ENCODE measurements at places on chromosomes 3 and 15. TPM values are rescaled to one million over a fixed set of nuclear protein-coding genes. Genes with fewer than 3 reads are reported as not detected.

- no peak for DNase-seq
- H3K4me1 ChIP-seq: no peaks in the 10 kb centered on the region
- H3K27me3 ChIP-seq: no peaks in the 10 kb centered on the region
- H3K4me3 ChIP-seq: no peak overlapping the region
- no peaks in the 10 kb centered on the region for H3K36me3 ChIP-seq
These were observed 43.1 kb upstream of the ARL6 start for GRCh38 chr3:97721446-97721845.

DNA sequence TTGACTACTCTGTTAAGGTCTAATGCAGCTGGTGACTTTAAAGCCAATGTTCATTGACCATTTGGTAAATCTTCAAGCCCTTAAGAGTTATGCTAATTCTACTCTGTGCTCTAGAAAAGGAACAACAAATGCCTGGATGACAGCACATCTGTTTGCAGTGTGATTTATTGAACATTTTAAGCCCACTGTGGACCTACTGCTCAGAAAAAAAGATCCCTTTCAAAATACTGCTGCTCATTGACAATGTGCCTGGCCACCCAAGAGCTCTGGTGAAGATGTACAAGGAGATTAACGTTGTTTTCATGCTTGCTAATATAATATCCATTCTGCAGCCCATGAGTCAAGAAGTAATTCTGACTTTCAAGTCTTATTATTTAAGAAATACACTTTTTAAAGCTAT is 110.8 kb downstream of the TBC1D5 start:
- H3K27ac ChIP-seq: no peak overlapping the region
- H3K4me1 ChIP-seq: no peaks in the 10 kb centered on the region
- no peaks in the 10 kb centered on the region for H3K27me3 ChIP-seq
- no peaks in the 10 kb centered on the region for H3K36me3 ChIP-seq

- no peaks in the 10 kb centered on the region for H3K4me1 ChIP-seq
- no peak overlapping the region for H3K4me3 ChIP-seq
- no peak for DNase-seq
- H3K27ac ChIP-seq: no peak overlapping the region
- no peaks in the 10 kb centered on the region for H3K27me3 ChIP-seq
- H3K36me3 ChIP-seq: no peaks in the 10 kb centered on the region
These were observed 39.0 kb upstream of the BLM start for GRCh38 chr15:90677807-90678790.

DNA sequence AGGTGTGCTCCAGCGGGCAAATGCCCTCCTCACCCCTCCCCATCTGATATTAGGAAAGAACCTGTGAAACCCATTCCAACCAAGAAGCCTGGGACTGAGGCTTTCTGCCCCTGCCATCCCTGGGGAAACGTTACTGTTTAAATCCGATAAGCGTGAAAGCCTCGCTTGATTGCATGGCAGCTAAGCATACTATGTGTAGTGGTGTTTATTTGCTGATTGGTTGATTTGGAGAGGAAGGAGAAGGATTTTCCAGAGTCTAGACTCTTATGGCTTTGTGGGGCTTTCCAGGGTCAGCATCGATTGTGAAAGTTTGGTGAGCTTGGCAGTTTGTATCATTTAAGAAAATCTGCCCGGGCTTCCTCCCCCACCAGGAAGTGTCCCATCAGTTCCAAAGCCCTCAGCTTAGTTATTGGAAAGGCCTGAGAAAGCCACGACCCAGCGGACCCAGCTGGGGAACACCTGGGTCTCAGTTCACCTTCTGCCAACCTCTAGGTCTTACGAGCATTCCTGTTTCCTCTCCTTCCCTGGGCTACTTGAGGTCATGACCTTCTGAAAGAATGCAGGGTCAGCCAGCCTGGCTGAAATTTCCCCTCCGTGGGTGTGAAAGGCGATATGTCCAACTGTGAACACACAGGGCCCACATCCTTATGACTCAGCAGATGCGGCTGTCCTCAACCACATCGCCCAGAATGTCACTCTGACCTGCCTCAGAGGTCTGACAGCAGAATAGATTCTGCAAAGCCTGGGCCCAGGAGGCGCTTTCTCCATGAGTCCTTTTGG is 62.8 kb upstream of the HERC1 start:
- H3K27ac ChIP-seq: no peak overlapping the region
- DNase-seq: peak; percentile 70
- H3K27me3 ChIP-seq: no peaks in the 10 kb centered on the region
- H3K4me1 ChIP-seq: peaks cover 7% of the 10 kb centered on the region

DNA sequence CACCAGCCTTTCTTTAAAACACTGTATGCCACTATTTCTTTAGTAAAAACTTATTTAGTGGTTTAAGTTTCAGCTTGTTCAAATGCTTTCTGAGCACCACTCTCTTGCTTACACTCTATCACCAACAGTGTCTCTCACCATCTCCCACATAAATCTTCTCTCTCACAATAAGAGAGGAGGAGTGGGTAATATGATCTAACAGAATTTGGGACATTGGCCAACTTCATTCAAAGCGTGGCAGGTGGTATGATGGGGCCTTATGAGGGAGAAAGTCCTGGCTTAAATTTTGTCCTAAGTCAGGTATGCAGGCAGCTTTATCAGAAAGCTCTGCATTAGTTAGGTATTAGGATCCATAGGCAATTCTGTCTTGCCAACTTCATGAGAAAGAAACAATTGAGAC is 1132.5 kb downstream of the TUSC7 start:
- no peak overlapping the region for H3K4me3 ChIP-seq
- no peaks in the 10 kb centered on the region for H3K4me1 ChIP-seq
- no peak for DNase-seq
- H3K27me3 ChIP-seq: no peaks in the 10 kb centered on the region
- H3K27ac ChIP-seq: no peak overlapping the region
- no peaks in the 10 kb centered on the region for H3K36me3 ChIP-seq

DNA sequence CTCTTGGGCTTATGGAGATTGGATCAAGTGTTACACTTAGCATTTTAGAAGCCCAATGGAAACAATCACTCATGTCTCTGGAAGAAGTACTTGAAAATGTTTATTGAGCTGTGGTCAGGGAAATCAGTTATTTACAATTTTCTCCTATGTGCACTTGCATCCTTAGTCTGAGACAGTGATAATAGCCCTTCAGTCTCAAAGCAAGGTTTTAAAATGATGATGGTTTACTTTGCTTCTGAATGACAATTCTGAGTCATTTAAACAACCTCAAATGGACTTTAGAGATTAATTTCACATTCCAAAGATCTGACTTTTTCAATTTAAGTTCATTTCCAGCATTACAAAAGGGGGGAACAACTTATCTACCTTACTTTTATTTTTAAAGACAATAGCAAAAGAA is 20.1 kb downstream of the TIPARP start:
- no peak overlapping the region for H3K4me3 ChIP-seq
- H3K4me1 ChIP-seq: peaks cover 28% of the 10 kb centered on the region
- DNase-seq: no peak
- peaks cover 60% of the 10 kb centered on the region for H3K36me3 ChIP-seq
- H3K27me3 ChIP-seq: no peaks in the 10 kb centered on the region

GRCh38 chr15:80615783-80616391 is 79.2 kb upstream of the ABHD17C start:
- no peaks in the 10 kb centered on the region for H3K27me3 ChIP-seq
- H3K4me3 ChIP-seq: no peak overlapping the region
- H3K27ac ChIP-seq: no peak overlapping the region
- no peaks in the 10 kb centered on the region for H3K36me3 ChIP-seq
- DNase-seq: peak; percentile 98

DNA sequence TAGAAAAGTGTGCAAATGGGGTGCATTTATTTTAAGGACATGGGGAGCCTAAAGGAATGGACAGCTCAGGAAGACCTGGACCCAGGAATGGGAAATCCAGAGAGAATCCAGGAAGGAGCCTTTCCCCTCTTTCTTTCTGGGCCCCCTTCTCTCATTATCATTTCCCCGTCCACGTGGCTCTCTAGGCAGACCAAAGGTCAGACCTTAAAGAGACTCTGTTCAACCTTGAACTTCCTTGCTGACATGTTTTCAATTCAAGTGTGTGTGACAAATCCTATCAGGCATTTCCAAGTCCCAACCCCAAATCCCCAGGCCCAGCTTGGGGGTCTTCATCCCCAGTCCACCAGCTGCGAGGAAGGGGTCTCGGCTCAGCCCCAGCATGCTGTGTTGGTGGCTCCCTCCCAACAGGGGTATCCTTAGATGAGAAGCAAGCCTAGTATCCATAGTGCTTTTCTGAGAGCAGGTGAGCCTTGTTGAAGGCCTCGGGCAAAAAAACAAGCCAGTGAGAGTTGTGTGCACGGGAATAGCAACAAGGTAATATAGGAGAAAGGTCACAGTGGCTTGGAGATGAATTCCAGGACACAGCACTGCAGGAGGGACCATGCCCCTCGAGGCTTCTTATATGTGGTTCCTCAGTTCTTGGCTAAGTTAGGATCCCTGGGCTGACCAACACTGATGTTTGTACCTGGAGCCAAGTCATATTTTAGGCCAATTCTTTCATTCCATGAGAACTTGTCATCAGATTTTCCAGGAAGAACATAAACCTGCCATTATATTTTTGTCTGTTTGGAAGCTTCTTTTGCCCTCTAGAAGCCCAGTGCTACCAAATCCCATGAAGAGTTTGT is 130.0 kb downstream of the ASB7 start:
- H3K36me3 ChIP-seq: no peaks in the 10 kb centered on the region
- H3K4me1 ChIP-seq: peaks cover 7% of the 10 kb centered on the region

RASGRP1 gene
- polyA plus RNA-seq: 6.3 TPM

LPP gene
- 37.7 TPM for polyA plus RNA-seq

B3GALNT1 gene
- 6.6 TPM for polyA plus RNA-seq

SPINT1 gene
- 5.3 TPM for polyA plus RNA-seq

PPP1R14D gene
- polyA plus RNA-seq: not detected

STARD5 gene
- 2.1 TPM for polyA plus RNA-seq

MAP1A gene
- polyA plus RNA-seq: 19.3 TPM

DUOX2 gene
- polyA plus RNA-seq: not detected

RYR3 gene
- polyA plus RNA-seq: 0.72 TPM

ESYT3 gene
- polyA plus RNA-seq: 1.8 TPM

ZNF197 gene
- polyA plus RNA-seq: 13.0 TPM

EAF1 gene
- 12.7 TPM for polyA plus RNA-seq

Data from cardiac muscle cell (in vitro differentiated cells and primary cell).